ENCODE measurements at places on chromosomes 1 and 21.

DNA sequence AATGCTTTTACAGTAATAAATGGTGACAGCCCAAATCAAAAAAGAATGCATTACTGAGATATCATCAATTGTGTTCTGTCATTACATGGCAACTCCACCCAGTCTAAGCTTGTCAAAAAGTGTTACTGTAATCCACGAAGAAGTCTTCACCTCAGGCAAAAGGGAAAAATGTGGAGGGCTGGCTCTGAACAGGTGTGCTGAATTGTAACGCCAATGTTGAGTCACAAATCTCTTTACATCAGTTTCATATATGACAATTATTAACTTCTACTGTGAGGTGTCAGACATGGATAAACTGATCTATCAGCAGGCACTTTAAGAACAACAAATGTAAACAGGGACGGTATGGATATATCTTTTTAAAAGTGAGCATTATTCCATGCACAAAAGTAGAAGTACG, 98.5 kb upstream of the DMRTA2 start:
- DNase-seq = no peak

- no peak for DNase-seq
Observed at GRCh38 chr1:29859126-29859525, 622.8 kb downstream of the PTPRU start.

GRCh38 chr1:12573015-12573825, 44.8 kb downstream of the DHRS3 start:
- DNase-seq = no peak

DNA sequence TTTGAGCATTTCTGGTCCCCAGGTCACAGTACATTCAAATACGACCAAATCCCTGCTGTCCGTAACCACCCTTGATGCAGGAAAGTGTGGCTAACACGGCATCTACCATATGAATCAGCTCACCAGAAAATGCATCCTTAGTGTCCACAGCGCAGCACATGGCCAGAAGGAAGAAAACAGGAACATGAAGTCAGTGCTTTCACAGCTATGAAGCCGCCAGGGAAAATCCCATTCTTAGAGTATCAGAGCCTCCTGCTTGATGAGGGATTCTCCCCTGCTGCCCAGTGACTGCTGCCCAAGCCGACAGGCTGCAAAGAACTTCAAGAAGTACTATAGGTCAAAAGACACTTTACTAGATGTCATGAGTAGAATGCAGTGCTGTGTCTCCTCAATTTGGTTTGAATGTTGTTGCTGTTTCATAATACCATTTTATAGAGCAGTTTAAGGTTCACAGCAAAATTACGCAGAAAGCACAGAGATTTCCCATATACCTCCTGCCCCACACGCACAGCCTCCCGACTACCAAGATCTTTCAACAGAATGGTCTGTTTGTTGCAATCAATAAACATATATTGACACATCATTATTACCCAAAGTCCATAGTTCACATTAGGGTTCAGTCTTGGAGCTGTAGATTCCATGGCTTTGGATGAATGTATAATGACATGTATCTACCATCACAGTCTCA, 14.5 kb downstream of the TIAM1 start:
- DNase-seq = no peak

- no peak for DNase-seq
Observed at GRCh38 chr1:32240140-32240951, 6.7 kb upstream of the FAM167B start.

GRCh38 chr1:191034132-191034531, 556.5 kb upstream of the BRINP3 start:
- no peak for DNase-seq

DNA sequence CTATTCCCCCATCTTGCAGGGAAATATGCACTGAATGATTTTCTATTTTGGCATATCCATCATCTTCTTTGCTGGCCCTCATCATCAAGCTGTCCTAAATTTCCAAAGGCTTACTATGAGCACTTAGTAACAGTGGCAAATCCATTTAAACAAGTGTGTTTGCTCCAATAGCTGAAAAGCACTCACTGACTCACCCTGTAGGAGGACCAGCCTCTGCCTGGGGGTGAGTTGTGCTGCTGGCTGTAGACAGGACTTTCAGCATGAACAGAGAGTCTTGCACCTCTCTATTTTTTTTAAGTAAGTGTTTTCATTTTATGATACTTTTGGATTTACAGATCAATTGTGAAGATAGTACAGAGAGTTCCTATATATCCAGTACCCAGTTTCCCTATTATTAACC, 97.3 kb downstream of the SLC35F3 start:
- DNase-seq = no peak

DNA sequence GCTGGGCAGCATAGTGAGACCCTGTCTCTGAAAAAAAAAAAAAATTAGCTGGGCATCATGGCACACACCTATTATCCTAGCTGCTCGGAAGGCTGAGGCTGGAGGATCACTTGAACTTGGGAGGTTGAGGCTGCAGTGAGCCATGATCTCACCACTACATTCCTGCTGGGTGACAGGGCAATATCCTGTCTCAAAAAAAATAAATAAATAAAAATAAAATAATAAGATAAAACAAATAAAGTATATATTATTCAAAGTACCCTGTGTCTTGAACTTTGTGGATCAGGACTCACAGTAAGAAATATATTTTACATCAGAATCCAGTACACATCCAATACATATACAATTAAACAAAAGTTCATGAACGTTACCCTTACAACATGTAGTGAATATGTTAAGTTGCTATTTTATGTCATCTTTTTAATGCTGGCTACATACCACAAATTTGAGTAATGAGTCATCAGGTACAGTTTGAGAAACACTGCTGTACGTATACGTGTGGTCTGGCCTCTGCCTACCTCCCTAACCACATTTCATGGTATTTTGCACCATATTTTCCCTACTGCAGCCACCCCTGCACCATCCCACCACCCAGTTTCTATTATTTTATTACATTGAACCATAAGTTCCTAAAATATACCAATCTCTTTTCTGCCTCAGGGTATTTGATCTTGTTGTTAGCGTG, 4.4 kb downstream of the NME7 start:
- no peak for DNase-seq

DNA sequence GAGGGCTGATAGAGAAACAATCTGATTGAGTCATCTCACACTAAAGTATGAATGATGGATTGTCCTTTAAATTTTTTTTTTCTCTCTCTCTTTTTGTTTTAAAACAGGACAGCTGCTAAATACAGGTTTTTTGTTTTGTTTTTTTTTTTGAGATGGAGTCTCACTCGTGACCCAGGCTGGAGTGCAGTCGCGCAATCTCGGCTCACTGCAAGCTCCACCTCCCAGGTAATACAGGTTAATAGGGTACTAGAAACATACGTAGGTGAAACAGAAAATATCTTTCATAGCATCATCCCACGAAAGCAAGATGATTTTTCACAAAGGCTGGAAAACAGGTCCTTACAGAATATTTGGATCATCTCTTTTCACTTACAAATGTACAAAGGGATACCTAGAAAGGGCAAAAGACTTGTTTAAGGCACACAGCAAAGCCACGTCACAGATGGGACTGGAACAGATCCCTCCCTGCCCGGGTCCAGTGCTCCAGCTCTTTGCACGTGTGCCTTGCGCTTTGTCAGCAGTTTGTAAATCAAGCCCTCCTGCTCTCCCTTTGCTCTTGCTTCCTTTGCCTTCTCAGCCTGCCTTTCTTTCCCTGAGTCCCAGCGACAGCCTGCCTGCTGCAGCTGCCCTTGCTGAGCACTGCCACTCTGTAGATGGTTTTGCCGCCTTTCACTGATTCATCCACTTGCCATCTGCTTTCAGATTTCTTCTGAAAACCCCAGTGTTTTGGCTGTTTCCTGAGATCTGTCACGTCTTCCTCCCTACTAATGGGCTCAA, 171.3 kb upstream of the BEND5 start:
- DNase-seq = no peak

Data from stimulated activated naive B cell treated with anti-CD40 and anti-IgM and Interleukin-4, amounts not matched to agents 10 μg/mL and 1 μg/mL and 100 μg/mL, for 72 hours (primary cell).